ENCODE measurements at places on chromosomes 12 and 14.
A peak's percentile ranks its signal among the peaks of the same experiment; 100 is the strongest.

DNA sequence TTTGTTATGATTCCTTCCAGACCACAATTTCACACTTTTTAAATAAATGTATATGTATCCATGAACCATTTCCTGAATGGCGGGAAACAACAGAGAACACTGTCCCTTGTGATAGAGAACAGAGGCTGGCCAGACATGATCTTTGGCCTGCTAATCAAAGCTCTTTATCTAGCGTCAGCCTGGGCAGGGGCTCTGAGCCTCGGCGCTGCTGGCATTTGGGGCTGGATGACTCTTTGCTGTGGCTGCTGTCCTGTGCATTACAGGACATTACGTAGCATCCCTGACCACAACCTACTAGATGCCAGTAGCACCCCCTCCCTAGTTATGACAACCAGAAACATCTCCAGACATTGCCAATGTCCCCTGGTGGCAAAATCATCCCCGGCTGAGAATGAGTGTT, 77.7 kb downstream of the DNAH10 start:
- no peak for DNase-seq

DNA sequence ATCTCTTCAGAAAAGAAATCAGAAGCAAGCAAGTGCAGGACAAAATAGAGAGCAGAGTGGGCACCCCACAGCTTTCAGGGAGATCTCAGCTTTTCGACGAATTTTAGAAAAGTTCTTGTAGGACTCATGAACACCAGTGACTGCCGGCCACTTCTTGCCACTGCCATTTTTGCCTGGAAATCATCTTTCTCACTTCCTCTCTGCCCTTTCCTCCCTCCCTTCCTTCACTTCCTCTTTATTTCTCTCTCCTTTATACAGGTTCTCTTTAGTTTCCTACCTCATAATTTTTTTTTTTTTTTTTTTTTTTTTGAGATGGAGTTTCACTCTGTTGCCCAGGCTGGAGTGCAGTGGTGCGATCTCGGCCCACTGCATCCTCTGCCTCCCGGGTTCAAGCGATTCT, 185.6 kb downstream of the APAF1 start:
- DNase-seq = no peak

- DNase-seq = no peak
Measured at GRCh38 chr12:73863546-73863945, 674.1 kb upstream of the ATXN7L3B start.

DNA sequence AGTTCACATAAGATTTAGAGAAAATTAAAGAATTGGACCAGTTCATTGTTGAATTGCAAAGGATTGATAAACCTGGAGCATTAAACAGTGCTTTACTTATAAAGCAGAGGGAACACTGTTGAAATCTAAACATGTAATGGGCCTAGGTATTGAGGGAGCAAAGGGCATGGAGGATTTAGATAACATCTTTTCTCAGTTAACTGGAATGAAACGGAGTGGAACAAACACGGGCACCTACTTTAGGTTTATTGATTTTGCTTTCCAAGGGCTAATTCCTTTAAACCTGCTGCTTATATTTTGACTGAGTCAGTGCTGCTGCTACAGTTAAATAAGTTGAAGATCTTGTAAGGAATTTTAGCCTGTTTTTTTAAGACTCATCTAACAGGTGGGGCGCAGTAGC, 5.6 kb downstream of the EIF4B start:
- no peak for DNase-seq

DNA sequence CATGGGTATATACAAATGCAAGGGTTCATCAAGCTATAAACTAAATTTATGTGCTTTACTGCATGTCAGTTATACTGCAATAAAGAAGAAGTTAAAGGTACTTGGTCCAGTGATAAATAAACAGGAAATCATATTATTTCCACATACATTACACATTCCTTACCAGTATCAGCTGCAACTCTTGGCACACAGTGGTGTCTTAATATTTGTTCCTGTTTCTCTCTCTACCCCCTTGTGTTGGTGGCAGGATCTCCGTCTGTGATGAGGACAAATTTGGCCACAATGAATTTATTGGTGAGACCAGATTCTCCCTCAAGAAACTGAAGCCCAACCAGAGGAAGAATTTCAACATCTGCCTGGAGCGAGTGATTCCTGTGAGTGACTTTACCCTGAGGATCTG, 19.2 kb upstream of the OAS1 start:
- no peak for DNase-seq

- DNase-seq = no peak
Measured at GRCh38 chr12:55957106-55957859, 8.6 kb downstream of the PMEL start.

- no peak for DNase-seq
Measured at GRCh38 chr12:697481-697880, 34.2 kb upstream of the NINJ2 start.

- no peak for DNase-seq
Measured at GRCh38 chr12:103676893-103677292, 89.8 kb downstream of the STAB2 start.

GRCh38 chr14:53151523-53152183, 1.5 kb downstream of the DDHD1 start:
- peak; percentile 24 for DNase-seq

GRCh38 chr14:76782885-76783566, 21.8 kb downstream of the VASH1 start:
- DNase-seq = no peak

- no peak for DNase-seq
Measured at GRCh38 chr12:77965790-77966189, 135.1 kb downstream of the NAV3 start.

DNA sequence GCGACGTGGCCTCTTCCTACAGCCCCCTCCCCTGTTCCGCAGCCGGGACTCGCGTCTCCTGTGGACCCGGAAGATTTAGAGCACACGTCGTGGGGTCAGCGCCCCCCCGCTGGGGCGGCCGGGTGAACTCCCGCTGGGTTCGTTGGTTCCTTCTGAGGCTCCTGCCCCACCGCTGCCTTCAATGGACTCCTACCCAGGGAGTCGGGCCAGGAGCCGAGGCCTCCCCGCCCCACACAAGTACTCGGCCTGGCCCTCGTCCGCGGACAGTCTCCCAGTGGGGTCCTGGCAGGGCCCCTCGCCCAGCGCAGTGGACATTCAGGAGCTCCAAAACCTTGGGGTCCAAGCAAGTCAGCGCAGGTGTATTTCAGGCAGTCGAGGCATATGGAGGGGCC, 1.2 kb downstream of the MMP17 start:
- DNase-seq = no peak

GRCh38 chr12:27344760-27345159, 12.1 kb downstream of the BMAL2 start:
- no peak for DNase-seq

DNA sequence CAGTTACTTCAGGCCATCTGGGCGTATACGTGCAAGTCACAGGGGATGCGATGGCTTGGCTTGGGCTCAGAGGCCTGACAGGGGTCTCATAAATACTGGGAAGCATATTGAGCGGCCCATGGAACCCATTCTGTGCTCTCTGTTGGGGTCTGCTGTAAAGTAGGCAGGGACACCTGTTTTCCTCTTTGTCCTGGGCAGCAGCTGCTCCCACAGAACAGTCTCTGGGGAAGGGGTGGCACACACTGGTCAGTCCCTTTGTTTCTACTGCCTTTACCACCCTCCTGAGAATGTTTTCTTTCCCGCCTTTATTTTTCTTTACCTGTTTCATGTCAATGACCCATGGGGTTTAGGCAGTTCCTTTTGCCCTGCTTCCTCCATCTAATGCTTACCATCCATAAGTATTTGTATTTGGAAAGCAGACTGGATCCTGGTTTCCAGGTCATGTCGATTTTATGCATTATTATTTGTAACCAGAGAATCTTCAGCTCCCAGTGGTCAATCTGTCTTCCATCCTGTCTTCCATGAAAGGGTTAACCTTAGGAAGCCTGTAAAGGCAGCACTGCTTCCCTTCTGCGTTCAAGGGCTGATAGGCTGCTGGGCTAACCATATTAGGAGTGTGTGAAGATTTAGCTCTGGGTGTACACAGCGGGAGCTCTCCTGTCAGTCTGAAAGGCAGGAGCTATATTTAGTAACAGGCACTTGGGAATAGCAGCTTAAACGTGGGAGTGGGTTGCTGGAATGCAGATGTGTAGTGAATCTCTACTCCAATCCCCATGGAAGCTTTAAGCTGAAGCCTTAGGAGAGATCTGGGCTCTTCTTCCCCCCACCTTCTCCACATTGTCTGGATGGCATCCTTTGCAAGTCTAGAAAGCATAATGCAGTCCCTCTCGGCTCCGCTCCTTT, 124.0 kb downstream of the DYRK2 start:
- DNase-seq = peak; percentile 6

DNA sequence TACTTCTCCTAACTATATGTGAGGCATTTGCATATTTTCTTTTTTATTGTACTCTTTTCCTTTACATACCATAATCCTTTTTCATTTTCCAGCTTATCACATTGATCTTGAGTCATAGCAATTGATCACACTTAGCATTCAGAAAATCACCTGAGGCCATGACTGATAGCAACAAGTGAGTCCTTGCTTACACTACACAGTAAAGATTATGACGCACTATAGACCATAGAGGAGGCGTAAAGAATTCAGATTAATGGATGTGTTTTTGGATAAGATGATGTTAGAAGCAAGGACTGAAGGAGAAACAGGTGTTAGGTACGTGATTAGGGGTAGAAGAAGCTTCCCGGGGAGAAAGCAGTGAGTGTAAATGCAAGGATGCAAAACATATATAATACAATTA, 637.7 kb downstream of the ETNK1 start:
- DNase-seq = no peak

DNA sequence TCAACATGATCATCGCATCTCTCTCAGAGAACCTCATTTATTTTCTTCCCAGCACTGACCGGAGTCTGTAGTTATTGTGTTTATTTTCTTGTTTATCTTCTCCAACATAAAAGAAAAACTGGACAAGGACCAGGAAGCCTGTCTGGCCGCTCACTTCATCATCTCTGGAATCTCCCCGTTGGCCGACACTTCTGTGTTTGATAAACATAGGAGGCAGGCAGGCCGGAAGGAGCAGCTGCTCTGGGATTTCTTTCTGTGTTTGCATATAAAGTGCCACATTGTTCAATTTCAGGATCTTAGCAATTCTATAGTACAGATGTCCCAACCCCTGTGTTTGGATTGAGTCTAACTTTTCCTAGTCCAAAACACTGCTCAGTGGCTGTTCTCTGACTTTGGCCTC, 53.3 kb downstream of the ACACB start:
- DNase-seq = no peak

DNA sequence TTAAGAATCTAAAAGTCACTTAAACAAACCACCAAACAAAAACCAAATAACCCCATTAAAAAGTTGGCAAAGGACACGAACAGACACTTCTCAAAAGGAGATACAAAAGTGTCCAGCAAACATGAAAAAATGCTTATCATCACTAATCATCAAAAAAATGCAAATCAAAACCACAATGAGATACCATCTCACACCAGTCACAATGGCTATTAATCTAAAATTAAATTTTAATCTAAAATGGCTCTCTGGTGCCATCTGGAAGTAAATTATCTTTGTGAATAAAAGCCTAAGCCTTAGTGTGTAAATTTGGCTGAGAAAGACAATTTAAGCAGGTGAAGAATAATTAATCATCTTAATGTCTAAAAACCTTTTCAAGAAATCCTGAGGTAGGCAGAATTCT, 204.5 kb upstream of the PPFIA2 start:
- no peak for DNase-seq

DNA sequence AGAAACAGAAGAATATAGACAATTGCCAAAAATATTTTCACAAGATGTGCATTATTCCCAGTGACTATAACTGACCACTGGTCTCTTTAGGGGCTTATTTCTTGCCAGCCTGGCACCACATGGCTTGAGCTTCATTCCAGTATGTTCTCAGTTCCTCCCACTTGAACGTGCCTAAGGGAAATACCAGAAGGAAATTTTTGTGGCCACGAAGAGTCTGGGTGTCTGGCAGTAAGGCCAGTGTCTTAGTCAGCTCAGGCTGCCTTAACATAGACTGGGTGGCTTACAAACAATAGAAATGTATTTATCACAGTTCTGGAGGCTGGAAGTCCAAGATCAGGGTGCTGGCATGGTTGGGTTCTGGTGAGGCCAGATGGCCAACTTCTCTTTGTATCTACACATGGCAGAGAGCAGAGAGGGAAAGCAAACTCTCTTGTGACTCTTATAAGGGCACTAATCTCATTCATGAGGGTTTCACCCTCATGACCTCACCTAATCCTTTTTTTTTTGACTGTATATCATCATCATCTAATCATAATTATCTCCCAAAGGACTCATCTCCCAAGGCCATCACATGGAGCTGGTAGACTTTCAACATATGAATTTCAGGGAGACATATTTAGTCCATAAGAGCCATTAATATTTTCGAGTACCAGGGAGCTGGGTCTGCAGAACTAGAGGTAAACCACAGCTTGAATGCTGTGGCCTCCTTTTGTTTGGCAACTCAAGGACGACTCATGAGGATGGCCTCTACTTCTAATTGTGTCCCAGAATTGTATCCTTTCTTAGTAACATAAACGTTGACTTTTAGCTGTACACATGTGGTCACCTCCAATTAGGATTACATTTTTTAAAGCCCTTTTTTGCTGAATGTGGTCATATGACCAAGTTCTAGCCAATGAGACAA, 5.1 kb upstream of the SMOC1 start:
- DNase-seq = no peak

- no peak for DNase-seq
Measured at GRCh38 chr12:28799348-28799747, 349.7 kb upstream of the FAR2 start.

DNA sequence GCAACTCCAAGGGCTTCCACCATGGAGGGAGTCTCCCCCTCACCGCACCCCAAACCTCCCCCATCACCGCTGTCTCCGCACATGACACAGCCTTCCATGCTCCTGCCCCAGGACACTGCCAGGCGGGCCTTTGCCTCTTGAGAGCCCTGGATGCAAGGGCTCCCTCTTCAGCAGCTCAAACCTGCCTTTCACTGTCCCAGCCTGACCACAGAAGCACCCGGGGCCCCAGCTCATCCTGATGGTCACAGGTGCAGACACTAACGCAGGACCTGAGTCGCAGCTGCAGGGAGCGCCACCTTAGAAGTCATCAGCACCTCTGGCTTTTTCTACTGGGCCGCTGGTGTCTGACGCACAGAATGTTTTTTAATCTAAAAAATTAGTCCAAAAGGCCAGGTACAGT, 54.0 kb downstream of the SYNE3 start:
- DNase-seq = no peak

- DNase-seq = no peak
Measured at GRCh38 chr12:116958402-116959197, 47.9 kb downstream of the FBXW8 start.

DNA sequence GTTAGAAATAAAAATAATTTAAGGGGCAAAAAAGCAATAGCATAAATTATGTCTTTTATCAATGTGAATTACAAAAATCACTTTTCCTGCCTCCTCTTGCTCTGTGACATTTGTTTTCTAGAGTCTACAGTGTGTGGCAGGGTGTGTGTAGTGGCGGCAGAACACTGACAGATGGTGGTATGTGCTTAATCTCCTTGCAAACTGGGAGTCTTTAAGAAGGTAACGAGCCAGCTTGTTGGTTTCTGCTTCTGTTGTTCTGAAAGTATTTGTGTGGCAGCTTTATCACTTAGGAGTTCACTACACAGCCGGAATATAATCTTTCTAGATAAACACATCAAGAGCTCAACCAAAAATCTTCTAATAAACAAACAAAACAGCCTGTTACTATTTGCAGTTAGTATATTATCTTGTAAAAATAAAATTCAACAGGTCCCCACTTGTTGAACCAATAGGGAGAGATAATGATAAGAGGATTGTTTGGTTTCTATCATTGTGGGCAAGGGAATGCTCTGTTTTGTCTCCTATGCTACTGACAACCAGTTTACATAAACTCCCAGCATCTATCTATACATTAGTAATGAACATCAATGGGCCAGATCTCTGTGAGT, 13.0 kb downstream of the CDKL1 start:
- DNase-seq = no peak

Data from fibroblast of the conjunctiva (primary cell).